ENCODE measurements at places on chromosomes 3 and 15.
A peak's percentile ranks its signal among the peaks of the same experiment; 100 is the strongest.

- no peak for DNase-seq
Measured at GRCh38 chr3:63557912-63558311, 94.6 kb upstream of the SNTN start.

- DNase-seq, result no peak
Measured at GRCh38 chr3:31051226-31051625, 156.8 kb upstream of the GADL1 start.

DNA sequence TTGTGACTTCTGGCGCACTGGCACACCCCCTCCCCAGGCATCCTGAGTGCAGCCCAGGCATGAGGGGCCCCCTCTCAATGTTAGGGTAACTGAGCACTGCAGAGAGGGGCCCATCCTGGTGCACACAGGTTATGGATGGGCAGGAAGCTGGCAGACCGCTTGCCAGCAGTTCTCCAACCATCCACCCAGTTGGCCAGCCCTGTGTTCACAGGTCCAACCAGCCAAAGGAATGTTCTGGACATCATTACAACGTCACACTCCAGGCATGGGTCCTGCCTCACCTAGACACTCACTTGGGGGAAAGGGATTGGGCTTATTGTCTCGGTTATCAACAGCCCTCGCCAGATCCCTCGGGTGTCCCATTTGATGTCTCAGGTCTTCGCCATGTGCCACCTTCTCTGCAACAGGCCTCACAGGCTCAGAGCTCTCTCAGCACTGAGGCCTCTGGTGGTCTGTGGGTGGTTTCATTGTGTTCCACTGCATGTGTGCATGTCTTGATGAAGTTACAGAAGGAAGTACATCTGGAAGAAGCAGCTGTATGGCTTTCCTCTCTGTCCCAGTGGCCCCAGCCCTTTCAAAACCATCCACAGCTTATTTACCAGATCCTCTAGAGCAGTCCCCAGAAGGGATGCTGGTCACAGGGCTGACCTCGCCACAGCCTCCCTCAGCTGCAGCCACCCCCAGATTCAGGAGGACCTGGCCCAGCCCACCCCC lies 23.7 kb downstream of the ADCY5 start:
- DNase-seq, result no peak

DNA sequence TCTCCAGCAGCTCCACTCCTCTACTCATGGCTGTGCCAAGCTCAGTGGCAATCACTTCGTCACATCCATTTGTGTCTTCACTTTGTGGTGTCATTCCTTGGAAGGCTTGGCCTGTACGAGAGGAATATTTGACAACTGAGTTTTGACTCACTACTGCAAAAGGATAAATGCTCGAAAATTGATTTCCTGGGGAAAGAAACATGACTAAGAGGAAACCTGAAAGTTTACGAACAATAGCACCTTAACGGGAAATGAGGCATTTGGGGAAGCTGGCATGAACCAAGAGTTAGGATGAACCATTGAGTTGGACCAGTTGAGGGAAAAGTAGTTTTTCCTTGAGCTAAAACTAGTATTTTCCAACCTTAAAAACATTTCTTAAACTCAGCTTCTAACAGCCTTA lies 74.2 kb upstream of the ABHD17C start:
- DNase-seq, result no peak

- DNase-seq, result no peak
Measured at GRCh38 chr15:74565381-74566085, 24.5 kb downstream of the ARID3B start.

- DNase-seq, result no peak
Measured at GRCh38 chr3:61369678-61370077, 118.4 kb upstream of the FHIT start.

- DNase-seq, result no peak
Measured at GRCh38 chr3:160196511-160197104, 28.6 kb upstream of the C3orf80 start.

GRCh38 chr3:16239780-16240179 lies 25.0 kb downstream of the DPH3 start:
- DNase-seq, result no peak

GRCh38 chr15:64152507-64153387 lies 1.2 kb downstream of the SNX22 start:
- no peak for DNase-seq

DNA sequence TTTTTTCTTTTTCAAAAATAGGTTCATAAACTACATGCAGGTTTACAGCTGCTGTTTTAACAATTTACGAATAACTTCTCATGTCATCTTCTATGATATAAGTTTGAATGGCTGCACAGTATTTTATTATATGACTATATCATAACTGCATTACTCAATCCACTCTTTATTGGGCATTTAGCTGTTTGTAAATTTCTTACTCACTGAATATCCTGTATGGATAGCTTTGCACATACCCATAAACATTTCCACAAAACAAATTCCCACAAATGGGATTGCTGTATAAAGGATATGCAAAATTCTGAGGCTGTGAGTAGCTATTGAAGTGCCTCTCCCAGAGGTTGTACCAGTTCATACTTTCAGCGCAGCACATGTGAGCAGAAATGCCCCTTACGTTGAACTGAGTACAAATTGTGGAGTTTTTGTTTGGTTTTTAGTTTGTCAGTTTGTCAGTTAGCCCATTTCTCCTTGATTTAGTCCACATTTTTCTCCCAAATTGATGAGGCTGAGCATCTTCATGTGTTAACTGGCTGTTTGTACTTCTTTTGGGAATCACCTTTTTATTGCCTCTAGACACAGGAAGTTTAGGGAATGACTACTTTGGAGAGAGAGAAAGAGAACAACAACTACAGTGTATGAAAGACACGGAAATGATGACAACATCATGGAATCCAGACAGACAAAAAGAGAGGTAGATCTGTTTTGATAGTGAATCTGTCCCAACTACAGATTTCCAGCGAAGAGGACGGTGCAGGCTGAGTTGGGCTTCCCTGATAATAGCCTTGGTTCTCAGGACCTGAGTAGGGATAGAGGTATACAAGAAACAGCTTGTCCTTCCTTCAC lies 24.8 kb downstream of the TTC23 start:
- no peak for DNase-seq

DNA sequence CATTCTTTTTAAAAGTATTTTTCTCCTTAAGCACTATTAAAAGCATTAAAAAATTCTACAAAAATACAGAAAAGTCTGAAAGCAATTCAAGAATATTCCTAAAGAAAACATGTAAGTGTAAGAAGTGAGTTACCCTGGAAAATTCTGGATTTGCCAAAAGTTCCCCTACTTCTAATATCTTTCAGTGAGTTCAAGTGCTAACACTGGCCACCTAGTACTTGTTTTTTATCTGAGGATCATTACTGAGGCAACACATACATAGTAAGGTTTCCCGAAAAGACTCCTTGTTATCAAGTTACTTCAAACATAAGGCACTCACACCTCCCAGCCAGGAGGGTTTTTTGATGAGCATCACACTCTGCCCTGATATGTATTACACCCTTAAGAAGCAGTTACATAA lies 158.4 kb downstream of the TIGIT start:
- no peak for DNase-seq

DNA sequence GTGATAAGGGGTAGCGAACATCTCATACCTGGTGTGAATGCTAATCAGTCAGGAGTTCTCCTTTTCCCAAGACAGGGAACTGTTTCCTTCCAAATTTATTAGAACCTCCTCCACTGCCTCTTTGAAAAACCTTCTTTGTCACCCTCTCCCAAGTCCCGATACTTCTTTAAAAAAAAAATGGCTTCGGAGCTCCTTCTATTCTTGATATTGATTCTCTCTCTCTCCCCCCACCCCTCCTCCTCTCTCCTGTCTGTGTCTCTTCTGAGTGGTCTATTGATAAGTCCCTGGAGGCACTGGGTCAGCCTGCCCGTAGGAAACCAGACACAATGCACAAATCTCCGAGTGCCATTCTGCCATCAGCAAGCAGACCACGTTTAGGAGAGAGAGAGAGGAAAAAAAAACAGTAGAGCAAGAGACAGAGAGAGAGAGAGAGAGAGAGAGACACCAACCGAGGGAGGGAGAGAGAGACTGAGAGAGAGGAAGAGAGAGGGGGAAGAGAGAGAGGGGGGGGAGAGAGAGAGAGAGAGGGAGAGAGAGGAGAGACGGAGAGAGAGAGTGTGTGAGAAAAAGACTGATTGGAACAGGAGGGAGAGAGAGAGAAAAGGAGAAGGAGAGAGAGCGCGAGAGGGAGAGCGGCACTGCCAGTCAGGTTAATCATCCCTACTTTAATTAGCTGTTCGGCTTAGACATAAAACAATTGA lies 160.9 kb downstream of the TIGIT start:
- DNase-seq, result peak; percentile 32

GRCh38 chr3:153219146-153219545 lies 57.1 kb downstream of the RAP2B start:
- no peak for DNase-seq

- no peak for DNase-seq
Measured at GRCh38 chr15:26160343-26160742, 297.2 kb upstream of the ATP10A start.

DNA sequence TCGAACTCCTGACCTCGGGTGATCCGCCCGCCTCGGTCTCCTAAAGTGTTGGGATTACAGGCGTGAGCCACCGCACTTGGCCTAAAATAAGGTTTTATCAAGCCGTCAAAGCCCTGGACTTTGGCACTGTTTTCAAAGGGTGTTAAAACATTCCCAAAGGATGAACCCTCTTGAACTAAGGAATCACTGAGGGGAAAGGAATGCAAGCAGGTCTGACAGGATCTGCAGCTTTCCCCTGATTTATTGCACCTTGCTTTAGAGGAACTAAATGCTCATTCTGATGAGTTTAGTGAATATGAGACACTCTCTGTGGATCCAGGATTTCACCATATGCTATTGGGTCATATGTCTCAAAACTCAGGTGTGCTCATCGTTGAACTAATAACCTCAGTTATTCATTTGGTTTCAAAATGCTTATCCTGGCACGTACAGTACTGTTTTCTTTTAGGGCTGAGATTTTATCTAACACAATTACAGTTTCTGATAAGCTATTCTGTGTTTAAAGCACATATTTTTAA lies 63.0 kb upstream of the TSC22D2 start:
- no peak for DNase-seq

- no peak for DNase-seq
Measured at GRCh38 chr3:41418961-41419691, 219.8 kb downstream of the CTNNB1 start.

GRCh38 chr3:2810723-2811122 lies 299.5 kb downstream of the IL5RA start:
- DNase-seq, result no peak

GRCh38 chr3:141384575-141384974 lies 16.3 kb downstream of the ZBTB38 start:
- no peak for DNase-seq

DNA sequence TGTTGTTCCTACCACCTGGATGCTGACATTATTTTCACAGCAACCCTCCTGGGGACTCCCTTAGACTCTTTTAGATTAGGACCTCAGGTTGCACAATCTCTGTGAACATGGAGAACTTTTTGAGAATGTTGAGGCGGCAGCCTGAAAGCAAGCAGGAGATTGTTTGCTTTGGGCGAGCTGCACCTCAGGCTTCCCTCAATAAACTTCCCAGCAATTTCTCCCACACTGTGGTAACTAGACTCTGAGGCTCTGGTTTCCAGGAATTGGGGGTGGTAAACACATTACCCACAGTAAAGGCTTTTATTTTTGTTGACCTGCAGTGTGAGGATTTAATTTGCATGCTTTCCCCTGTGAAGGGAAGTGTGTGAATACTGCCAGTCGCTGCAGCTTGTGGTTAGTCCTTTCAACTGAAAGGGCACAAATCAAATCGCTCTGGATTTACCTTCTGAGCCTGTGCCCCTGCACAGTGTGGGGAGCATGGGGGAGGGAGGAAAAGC lies 35.2 kb upstream of the SIAH2 start:
- no peak for DNase-seq

DNA sequence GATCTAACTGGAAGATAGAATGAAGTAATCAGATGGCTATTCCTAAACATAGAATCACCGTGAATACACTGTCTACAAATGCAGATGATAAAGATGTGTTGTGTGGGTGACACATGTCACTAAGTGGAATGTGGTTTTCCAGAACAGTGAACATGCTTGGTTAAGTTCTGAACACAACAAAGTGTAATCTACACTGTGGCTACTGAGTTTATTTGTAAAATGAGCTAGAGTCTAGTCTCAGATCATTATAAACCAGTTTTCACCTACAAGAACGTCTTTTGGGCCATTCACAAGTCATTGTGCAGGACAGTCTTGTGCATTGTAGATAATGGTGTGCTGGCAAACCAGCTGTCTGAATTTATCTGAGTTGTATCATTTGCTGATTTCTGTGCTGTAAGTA lies 35.3 kb downstream of the OXNAD1 start:
- DNase-seq, result no peak

GRCh38 chr3:77553240-77553639 lies 513.3 kb downstream of the ROBO2 start:
- no peak for DNase-seq

- no peak for DNase-seq
Measured at GRCh38 chr3:127196002-127196401, 3.1 kb downstream of the PRR23E start.

GRCh38 chr3:50230104-50230793 lies 5.8 kb upstream of the GNAI2 start:
- DNase-seq, result no peak

GRCh38 chr3:42377681-42378080 lies 32.7 kb downstream of the LYZL4 start:
- DNase-seq, result no peak

DNA sequence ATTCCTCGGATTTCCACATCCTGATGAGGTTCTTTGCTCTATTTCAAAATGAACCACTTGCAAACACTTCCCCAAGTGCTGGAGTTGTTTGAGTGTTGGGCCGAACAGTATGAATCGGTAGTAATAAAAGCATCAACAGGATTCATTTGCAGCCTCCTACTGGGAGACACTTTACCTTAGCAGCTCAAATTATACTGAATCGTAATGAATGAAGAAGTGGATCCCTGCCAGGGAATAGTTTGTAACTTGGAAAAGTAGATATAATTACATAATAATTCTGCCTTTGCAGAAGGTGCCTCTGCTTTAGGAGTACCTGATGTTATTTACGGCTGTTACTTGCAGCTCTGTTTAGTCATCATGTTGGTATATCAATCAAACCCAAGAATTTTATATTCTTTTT lies 669.1 kb downstream of the CADM2 start:
- no peak for DNase-seq

DNA sequence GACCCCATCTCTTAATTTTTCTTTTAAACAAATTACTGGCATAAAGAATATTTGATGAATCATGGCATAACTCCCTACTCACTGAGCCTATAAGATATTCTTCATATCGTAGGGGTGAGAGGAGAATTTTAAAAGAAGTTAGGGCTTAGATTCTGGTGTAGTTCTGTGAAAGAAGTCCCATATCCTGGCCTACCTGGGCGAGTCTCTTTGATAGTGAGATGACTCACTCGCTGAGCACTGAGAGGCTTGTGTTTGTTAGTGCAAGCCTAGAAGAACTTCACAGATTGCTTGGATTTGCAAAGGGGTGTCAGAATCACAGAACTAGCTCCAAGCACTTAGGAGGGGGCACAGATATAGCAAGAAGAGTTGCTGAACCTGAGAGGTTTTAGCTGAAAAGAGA lies 133.8 kb upstream of the TMC3 start:
- no peak for DNase-seq

Data from head of caudate nucleus (tissue), 42 donors.